Osteoblast (primary cell): ENCODE measurements at places on chromosomes 7 and 10. TPM values are rescaled to one million over a fixed set of nuclear protein-coding genes. Genes with fewer than 3 reads are reported as not detected.
A peak's percentile ranks its signal among the peaks of the same experiment; 100 is the strongest.

PDK4 gene
- 0.36 and 0.59 TPM in 2 replicates for total RNA-seq

DNA sequence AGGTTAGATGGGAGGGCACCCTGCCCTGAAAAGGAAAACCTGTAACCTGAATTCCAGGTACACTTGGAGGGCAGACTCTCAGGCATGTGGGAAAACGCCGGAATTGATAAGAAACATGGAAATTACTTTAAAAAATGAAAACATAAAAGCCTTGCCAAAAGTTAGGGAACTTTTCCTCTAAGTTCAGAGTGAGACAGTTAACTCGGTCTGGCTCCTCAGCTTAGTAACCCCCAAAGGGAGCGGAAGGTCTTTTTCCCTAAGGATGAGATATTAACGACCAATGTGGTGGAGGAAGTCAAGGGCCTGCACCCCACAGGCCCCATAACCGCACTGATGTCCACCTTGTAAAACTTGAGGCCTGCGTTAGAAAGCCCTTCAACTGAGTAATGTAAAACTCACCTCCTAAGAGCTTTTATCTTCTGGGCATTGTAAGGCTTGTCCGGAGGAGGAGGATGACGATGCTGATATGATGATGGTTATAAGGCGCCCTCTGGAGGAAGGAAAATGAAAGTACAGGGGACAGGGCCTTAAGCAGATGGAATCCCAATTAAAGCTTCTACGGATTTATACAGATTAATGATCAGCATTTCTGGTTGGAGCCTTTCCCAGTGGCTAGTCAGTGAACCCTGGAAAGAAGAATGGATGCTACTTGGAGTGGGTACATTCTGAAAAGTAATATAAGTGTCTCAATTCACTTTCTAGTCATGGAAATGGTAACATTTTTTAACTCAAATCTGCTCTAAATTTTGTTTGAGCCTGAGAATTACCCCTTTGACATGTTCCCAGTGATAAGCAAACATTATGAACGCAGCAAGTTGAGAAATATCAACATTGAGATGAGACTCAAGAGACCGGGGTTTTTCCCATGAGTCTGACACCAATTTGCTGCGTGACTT is 694 bp downstream of the COL1A2 start:
- H3K27ac ChIP-seq, result peak overlapping the region; percentile 99
- DNase-seq, result peak; percentile 71
- H3K4me1 ChIP-seq, result peaks cover 44% of the 10 kb centered on the region
- H3K4me3 ChIP-seq, result peak overlapping the region; percentile 94
- H3K36me3 ChIP-seq, result peaks cover 52% of the 10 kb centered on the region

DNA sequence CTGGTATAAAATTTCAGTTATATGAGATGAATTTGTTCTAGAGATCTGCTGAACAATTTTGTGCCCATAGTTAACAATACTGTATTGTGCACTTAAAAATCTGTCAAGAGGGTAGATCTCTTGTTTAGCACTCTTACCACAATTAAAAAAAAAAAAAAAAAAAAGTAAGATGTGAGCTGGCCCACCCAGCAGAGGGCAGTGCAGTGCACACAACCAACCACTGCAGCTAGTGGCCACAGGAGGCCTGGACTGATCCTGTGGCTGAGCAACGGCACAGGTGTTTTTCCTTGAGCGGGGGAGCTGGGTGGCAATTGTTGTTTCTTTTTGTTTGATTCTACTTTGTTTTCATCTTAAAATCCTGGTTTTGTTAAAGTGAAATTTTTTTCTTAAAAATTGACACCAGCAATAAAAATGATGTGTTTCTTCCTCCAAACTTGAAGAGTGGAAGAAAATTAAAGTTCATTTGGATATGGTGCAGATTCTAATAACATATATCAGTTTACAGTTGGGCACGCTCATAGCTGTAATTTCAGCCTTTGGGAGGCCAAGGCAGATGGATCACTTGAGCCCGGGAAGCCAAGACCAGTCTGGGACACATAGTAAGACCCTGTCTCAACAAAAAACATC is 171.1 kb upstream of the TBX20 start:
- no peak overlapping the region for H3K4me3 ChIP-seq
- no peaks in the 10 kb centered on the region for H3K36me3 ChIP-seq
- H3K4me1 ChIP-seq, result no peaks in the 10 kb centered on the region
- H3K27ac ChIP-seq, result no peak overlapping the region
- DNase-seq, result no peak
- no peaks in the 10 kb centered on the region for H3K27me3 ChIP-seq

- no peak overlapping the region for H3K27ac ChIP-seq
- H3K4me3 ChIP-seq, result no peak overlapping the region
- H3K4me1 ChIP-seq, result peaks cover 7% of the 10 kb centered on the region
- H3K36me3 ChIP-seq, result no peaks in the 10 kb centered on the region
These were observed 38.8 kb downstream of the AKR1B15 start for GRCh38 chr7:134587750-134588149.

- no peak overlapping the region for H3K4me3 ChIP-seq
- H3K36me3 ChIP-seq, result no peaks in the 10 kb centered on the region
- H3K27me3 ChIP-seq, result peaks cover 3% of the 10 kb centered on the region
These were observed 2.3 kb upstream of the NOS3 start for GRCh38 chr7:150988230-150989226.

DNA sequence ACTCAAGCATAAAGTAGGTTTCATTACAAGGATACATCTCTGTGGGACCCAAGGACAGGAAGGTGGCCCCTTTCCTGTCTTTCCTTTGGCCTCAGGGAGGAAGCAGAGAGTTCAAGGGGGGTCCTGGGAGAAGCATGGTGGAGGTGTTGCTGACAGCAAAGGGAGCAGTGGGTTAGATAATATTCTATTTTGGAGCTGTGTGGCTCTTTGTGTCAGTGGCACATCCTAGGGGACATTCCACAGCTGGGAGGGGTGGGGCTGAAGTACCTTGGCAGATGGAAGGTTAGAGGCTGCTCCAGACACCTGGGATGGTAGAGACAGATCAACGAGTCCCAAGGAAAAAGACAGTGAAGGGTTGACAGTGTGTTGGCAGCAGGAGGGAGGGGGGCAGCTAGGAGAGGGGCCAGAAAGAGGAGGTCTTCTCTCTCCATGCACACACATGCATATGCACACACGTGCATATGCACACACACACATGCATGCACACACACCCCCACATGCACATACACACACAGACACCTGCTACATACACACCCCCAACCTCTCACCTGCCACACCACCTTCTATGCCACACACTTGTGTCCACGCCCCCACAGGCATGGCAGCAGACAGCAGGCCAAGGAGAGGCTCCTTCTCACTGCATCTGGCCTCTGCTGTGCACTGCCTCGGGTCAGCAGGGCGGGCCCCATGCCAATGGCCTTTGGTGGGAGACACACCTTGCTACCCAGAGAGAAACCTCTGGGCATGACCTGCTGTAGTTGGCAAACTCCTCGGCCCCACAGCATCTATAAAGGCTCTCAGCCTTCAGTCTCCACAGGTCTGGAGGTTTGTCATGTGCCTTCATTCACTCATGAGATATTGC is 5.6 kb upstream of the POLD2 start:
- H3K36me3 ChIP-seq, result no peaks in the 10 kb centered on the region
- no peaks in the 10 kb centered on the region for H3K27me3 ChIP-seq
- H3K4me1 ChIP-seq, result peaks cover 9% of the 10 kb centered on the region
- H3K27ac ChIP-seq, result no peak overlapping the region

DNA sequence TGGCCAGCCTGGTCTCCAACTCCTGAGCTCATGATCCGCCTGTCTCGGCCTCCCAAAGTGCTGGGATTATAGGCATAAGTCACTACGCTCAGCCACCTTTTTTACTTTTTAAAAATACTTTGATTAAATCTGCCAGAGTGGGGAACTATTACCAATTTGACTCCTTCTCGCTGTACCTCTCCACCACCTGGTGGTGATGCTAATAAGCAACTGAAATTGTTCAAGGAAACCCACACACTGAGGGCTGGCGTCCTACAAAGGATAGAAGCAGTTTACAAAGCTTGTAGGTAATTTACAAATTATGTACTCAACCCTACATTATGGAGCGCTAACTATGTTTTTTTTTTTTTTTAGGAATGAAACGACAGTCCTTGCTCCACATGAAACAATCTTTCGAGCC is 111.1 kb downstream of the CPED1 start:
- no peaks in the 10 kb centered on the region for H3K4me1 ChIP-seq
- H3K36me3 ChIP-seq, result peaks cover 7% of the 10 kb centered on the region
- no peaks in the 10 kb centered on the region for H3K27me3 ChIP-seq
- no peak for DNase-seq

DNA sequence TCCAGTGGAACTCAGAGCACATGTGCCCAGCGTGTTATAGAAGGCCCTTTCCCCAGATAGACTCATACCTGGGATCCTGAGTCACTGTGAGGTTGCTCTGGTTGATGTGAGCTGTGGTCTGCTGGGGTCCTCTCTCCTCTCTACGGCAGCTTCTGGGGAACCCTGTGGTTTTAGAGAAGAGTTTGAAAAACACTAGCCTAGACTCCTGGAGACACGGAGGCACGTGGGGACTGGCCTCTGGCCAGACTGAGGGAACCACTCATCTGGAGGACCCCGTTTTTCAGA is 10.3 kb downstream of the ZNF775 start:
- H3K27me3 ChIP-seq, result no peaks in the 10 kb centered on the region
- DNase-seq, result peak; percentile 64
- H3K36me3 ChIP-seq, result peaks cover 8% of the 10 kb centered on the region

DNA sequence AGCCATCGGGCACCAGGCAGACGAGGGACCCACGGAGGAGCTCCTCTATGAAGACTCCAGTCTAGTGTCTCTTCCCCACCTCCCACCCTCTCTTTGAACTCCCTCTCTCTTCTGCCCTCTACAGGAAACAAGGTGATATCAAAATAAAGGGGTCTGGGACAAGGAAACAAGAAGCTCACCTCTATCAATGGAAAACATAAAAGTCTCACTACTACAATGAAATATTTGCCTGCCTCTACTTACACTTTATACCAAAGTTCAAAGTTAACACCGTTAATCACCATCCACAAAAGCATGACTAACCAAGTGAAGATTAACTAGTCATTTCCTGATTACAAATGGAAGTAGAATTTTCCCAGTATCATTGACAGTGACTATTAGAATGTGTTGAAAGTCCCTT is 82.2 kb downstream of the PARD3 start:
- no peak overlapping the region for H3K4me3 ChIP-seq
- H3K27ac ChIP-seq, result peak overlapping the region; percentile 61
- peaks cover 30% of the 10 kb centered on the region for H3K4me1 ChIP-seq
- H3K36me3 ChIP-seq, result no peaks in the 10 kb centered on the region
- DNase-seq, result peak; percentile 44
- H3K27me3 ChIP-seq, result no peaks in the 10 kb centered on the region

DNA sequence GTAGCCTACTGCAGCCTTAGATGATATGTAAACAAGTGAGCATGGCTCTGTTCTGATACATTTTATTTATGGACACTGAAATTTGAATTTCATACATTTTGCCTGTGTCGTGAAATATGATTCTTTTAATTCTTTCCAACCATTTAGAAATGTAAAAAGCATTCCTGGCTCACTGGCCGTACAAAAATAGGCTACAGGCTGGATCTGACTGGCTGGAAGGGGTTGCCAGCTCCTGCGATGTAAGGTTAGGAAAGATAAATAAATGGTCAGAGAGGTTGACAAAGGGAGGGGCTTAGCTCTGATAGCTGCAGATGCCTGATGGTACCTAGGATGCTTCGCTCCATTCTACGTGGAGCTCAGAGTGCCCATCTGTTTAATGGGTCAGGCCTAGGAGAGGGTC is 3.4 kb downstream of the ADCYAP1R1 start:
- peaks cover 34% of the 10 kb centered on the region for H3K27me3 ChIP-seq
- no peak overlapping the region for H3K4me3 ChIP-seq
- no peaks in the 10 kb centered on the region for H3K4me1 ChIP-seq
- no peak overlapping the region for H3K27ac ChIP-seq
- peak; percentile 57 for DNase-seq

DNA sequence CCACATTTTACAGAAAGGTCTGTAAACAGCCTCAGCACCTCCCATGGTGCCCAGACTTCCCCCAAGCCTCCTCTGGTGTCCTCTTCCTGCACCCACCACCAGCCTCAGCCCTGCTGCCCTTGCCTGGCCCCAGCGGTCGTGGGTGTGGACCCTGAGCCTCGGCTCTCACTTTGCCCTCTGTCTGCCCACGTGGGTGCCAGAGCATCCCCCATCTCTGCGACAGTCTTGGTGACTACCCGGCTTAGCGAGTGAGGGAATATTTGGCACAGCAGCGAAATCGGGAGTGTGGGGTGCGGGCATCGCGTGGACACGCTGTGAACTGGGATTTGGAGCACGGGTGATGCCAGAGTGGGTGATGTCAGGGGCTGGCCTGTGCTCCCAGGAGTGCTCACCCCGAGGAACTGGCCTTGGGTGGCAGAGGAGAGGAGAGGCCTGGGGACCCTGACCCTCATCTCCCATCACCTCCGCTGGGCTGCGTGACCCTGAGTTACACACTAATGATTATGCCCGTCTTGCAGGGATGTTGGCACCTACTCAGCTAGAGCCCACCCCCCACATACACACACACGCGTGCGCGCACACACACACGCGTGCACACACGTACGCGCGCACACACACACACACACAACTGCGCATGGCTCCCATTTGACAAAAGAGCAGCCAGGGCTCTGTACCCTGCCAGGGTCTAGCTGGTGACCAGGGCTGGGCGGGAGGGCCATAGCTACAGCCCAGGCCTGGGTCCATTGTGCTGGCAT is 8.7 kb downstream of the ELFN1 start:
- peaks cover 4% of the 10 kb centered on the region for H3K27me3 ChIP-seq
- no peaks in the 10 kb centered on the region for H3K4me1 ChIP-seq
- no peak for DNase-seq
- no peaks in the 10 kb centered on the region for H3K36me3 ChIP-seq
- H3K4me3 ChIP-seq, result no peak overlapping the region

- DNase-seq, result no peak
- no peak overlapping the region for H3K27ac ChIP-seq
- peaks cover 6% of the 10 kb centered on the region for H3K27me3 ChIP-seq
- H3K4me1 ChIP-seq, result no peaks in the 10 kb centered on the region
- no peaks in the 10 kb centered on the region for H3K36me3 ChIP-seq
These were observed 78.6 kb upstream of the SYPL1 start for GRCh38 chr7:106190589-106191330.

- peaks cover 2% of the 10 kb centered on the region for H3K4me1 ChIP-seq
- H3K4me3 ChIP-seq, result no peak overlapping the region
- no peak for DNase-seq
These were observed 99.5 kb downstream of the SPDYE5 start for GRCh38 chr7:75591467-75592255.

DNA sequence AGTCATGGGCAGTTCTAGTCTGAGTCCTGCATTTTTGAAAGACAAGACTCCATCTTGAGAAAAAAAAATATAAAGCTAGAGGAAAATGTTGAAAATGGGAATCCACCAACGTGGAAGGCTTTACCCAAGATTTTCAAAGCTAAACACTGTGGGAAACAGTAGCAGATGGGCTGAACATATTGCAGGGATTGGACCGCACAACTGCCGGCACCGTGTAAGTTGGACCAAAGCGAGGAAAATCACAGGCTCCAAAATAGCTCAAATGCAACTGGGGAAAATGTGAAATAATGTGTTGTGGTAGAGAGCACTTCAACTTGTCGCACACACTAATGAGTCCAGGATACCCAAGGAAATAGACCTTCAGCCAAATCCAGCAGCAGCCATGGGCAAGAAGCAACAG is 26.4 kb upstream of the ADRB1 start:
- H3K36me3 ChIP-seq, result no peaks in the 10 kb centered on the region
- H3K27ac ChIP-seq, result no peak overlapping the region
- no peak for DNase-seq
- H3K27me3 ChIP-seq, result no peaks in the 10 kb centered on the region
- no peaks in the 10 kb centered on the region for H3K4me1 ChIP-seq

- no peaks in the 10 kb centered on the region for H3K4me1 ChIP-seq
- peak; percentile 58 for DNase-seq
- H3K27me3 ChIP-seq, result no peaks in the 10 kb centered on the region
These were observed 94.8 kb upstream of the TARP start for GRCh38 chr7:38368191-38368605.
